ENCODE measurements at places on chromosomes 1 and 21.

- DNase-seq: peak; percentile 37
These were observed 7.4 kb downstream of the HMCN1 start for GRCh38 chr1:185741551-185741950.

GRCh38 chr21:41136286-41136685 lies 31.7 kb upstream of the BACE2 start:
- DNase-seq: no peak

DNA sequence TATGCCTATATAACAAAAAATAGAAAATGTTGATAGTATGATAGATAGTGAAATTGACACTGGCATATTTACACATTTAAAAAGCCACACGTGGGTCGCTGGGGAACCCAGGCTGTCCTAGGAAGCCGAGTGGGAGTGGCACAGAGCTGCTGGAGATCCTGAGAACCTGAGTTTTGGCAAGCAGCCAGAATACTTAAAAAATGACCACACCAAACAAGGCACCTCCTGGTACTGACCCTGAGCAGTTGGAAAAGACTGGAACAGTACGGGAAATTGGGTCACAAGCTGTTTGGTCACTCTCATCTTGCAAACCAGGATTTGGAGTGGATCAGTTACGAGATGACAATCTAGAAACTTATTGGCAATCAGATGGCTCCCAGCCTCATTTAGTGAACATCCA lies 111.5 kb downstream of the ZFYVE9 start:
- no peak for DNase-seq

DNA sequence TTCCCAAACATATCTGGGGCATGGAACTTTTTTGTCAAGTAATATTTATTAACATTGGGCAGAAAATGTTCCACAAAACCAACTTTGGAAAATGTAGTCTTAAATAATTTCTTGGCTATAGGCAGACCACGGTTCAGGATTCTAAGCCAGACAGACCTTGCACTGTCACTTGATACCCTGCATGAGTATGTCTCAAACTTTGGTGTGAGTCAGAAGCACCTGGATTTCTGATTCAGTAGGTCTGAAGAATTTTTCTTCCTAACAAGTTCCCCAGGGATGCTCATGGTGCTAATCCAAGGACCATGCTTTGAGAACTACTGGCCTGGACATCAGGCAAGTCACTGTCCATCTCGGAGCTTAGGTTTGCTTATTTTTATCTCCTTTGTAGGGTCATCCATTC lies 562.0 kb downstream of the PLPP3 start:
- no peak for DNase-seq

- peak; percentile 30 for DNase-seq
These were observed 5.7 kb downstream of the TGFB2 start for GRCh38 chr1:218350801-218351266.

DNA sequence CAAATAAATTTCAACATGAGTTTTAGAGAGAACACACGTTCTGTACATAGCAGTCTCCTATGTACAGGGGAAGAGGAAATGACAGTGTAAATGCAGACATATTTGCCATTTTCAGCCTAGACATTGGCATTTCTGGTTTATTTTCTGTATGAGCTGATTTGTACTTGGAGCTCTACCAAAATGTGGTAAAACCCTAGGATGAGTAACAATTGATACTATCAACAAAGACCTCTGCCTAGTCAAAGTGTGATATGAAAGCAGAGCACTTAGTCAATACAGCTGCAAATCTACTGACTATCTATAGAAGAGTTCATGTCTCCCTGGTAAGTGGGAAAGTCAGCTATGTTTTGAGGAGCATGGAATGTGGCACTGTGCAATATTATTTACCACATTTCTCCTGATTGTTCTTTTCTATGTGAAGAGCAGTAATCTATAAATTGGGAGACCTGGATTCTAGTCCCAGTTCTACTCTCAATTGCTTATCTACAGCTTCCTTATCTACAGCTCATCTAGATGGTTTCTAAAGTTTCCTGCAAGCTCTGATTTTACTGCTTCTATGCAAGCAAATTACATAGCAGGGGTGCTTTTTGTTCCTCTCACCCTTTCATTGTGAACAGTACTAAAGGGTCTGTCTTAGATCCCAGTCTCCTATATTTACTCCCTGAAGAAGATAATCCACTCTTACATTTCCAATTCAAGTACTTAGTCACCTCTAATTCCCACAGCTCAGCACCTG lies 334.2 kb downstream of the NTNG1 start:
- DNase-seq: no peak

GRCh38 chr21:14879458-14879857 lies 185.3 kb downstream of the NRIP1 start:
- DNase-seq: no peak

DNA sequence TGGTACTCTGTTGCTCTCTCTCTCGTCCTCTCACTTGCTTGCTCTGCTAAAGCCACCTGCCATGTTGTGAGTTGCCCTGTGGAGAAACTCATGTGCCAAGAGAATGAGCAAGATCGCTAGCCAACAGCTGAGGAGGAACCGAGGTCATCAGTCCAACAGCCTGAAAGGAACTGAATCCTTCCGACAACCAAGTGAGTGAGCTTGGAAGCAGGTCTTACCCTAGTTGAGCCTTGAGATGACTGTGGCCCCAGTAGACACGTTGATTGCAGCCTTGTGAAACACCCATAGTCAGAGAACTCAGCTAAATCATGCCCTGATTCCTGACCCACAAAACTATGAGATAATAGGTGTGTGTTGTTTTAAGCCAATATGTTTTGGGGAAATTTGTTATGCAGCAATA lies 48.1 kb upstream of the BACH1 start:
- no peak for DNase-seq

DNA sequence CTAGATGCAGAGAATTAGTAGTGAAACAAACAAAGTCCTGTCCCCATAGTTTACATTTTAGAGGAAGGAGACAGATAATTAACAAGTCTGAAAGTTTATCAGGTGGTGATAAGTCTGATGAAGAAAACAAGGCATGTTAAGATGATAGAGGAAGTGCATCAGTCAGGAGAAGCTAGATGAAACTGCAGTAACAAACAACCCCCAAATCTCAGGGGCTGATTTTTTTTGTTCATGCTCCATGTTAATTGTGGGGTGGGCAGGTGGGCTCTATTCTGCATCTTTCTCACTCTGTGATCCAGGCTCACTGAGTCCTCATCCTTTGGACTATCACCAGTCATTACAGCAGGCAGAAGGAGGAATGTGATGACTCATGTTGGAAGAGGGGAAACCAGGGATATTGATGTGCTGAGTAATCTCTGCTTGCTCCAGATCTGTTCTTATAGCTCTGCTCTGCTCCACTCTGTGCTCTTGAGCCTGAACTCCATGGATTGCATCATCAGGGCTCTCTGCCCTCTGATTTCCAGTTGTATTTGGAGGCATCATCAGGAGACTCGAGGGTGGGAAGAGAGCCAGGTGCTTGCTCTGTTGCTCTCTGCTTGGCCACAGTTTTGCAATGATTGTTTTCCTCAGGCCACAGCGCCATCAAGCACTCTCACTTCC lies 166.9 kb downstream of the IER5 start:
- peak; percentile 73 for DNase-seq

DNA sequence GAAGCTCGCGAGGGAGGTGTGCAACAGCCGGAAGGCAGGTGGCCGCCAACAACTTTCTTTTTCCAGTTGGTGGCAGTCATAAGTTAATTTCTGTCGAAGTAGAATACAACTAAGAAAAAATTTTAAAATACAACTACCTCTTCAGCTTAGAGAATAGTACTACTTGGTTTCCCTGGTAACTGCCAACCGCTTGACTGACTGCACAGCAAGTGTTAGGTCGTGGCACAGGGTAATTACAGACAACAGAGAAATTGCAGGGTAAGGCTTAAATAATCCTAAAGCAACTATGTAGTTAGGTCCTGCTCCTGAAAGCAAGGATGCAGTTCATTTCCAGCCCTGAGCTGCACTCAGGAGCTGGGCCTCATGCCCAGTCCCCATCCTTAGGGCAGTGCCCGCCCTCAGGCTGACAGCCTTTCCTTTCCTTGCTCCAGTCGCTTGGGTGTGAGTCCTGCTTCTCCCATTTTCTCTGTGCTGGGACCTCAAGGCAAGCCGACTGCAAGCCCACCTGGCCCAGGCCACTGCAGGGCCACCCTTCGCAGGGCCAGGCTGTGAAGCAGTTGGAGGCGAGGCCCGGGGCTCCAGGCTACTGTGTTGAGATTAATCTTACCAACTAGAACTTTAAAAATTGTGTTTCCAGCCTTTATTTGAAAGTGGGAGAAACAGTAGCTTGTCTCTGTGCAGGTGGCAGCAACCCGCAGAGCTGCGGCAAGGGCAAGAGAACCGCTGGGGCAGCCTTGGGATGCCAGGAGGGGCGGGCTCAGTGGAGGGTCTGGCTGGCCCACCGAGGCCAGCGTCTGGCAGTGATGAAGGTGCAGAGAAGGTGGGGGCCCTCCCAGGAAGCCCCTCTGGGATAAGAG lies 148.3 kb downstream of the PCBP3 start:
- DNase-seq: no peak

- no peak for DNase-seq
These were observed 77.6 kb downstream of the XCL2 start for GRCh38 chr1:168466092-168466713.

- no peak for DNase-seq
These were observed 593.3 kb upstream of the NCAM2 start for GRCh38 chr21:20404915-20405314.

DNA sequence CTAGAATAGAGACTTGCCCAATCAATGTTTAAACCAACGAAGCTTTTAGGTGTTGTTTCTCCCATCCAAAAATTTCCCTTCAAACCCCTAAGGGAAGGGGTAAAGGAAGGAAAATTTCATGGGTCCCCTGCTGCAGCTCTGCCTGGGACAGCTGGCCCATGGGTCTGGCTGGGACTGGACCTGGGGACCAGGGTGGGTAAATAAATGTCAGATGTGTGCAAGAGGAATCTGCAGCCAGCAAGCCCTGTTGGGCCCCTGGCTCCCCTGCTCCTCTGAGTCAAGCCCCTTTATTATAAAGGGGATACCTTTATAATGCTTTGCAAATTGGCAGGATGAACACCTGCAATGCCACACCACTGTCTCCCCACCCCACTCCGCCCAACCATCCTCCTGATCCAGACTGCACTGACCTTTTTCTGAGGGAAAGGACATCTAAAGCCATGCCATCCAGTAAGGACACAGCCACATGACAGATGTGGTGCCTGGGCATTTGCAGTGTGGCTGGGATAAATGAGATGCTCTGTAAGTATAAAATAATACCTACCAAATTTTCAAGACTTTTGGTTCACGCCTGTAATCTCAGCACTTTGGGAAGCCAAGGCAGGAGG lies 1.9 kb upstream of the TMEM125 start:
- peak; percentile 3 for DNase-seq

GRCh38 chr1:14113841-14114567 lies 414.0 kb downstream of the PRDM2 start:
- peak; percentile 34 for DNase-seq

DNA sequence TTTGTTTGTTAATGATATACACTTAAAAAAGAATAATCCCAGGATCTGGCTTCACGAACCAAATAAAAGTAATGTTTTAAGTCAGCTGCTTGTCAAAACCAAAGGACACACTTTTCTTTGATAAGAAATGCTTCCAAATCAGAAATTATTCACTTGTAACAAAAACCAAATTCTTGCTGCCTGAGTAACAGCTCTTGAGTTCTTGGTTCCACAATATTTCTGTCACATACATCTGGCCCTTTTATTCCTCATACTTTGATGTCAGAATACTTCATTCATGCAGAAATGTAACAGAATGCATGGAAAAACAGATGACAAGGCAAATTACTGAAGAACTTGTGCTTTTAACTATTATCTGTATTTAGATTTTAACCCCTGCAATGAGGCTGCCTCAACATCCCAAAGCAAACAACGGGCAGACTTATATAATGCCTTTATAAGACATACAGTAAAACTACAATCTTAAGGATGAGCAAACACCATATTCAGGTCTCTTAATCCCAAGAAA lies 1.5 kb downstream of the VAMP4 start:
- DNase-seq: no peak

- no peak for DNase-seq
These were observed 793.2 kb downstream of the PLA2G4A start for GRCh38 chr1:187621951-187622350.

- DNase-seq: no peak
These were observed 250.5 kb upstream of the DUSP10 start for GRCh38 chr1:221992427-221992826.

DNA sequence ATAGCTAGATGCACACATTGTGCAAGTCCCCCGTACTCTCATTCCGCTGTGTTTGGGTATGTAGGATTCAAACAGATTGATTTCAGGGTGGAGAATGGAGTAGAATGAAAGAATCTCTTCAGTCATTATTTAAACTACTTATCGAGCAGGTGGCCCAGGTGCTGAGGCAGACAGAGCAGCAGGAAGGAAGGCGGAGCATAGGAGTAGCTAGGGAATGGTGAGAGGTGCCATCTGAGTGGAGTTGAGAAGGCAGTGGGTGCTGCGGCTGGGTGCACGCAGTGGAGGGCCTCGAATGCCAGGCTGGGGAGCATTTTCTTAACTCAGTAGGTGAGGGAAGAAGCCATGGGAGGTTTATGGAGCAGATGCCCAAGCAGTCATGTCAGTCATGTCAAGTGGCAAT lies 45.2 kb upstream of the CD101 start:
- DNase-seq: no peak

- no peak for DNase-seq
These were observed 42.8 kb downstream of the DISP3 start for GRCh38 chr1:11521582-11522399.

DNA sequence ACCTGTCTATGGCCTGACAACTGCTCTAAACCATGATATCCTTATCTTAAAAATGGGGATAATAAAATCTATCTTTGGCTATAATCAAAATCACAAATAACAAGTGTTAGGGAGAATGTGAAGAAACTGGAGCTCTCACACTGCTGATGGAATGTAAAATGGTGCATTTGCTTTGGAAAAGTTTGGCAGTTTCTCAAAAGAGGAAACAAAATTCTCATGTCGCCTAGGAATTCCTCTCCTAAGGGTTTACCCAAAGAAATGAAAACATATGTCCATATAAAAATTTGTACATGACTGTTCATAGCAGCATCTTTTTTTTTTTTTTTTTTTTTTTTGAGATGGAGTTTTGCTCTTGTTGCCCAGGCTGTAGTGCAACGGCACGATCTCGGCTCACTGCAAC lies 64.3 kb downstream of the ZNF281 start:
- DNase-seq: no peak

DNA sequence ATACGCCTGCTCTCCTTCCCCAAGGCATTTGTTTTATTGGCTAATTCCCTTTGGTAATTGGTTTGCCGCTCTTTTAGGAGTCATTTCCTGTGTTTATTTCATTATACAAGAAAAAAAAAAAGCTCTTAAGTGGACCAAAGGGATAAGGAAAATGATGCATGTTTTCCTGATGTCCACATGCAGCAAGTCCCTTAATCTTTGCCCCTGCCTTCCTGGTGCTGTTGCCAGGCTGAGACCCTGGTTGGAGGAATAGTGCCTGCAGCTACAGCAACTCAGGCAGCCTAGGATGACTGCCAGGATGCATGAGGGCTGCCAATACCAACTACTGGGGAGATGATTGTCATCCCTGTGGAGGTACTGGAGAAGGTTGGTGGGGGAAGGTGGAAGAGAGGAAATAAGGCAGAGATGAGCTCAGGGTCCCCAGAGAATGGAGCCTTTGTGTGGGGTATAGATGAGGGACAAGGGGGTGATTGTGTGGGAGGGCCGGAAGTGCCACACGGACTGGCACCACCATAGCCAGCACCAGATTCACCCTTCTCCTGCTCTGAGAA lies 6.1 kb upstream of the GATAD2B start:
- DNase-seq: peak; percentile 23

Measured in AG08396 (cell line).